ENCODE measurements at places on chromosomes 4 and X.

- no peak for DNase-seq
These were observed 20.4 kb downstream of the MAML3 start for GRCh38 chr4:140133576-140133975.

DNA sequence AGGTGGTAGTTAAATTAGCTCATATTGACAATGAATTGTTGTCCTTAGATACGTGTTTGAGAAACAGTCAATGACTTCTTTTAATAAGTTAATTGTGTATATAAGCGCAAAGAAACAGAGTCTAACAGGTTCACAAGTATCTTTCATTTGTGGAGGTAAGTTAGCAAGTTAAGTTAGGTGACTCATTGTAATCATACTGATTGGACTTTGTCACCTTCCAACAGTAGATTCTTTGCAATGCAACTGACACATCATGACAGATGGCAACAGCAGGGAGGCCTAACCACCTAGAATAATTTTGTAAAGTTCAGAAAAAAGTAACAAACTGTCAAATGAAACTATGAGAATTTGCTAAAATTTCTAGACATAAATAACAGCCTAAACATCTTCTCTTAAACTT, 207.6 kb upstream of the PITX2 start:
- DNase-seq: no peak

- DNase-seq: peak; percentile 25
These were observed 25.8 kb downstream of the ZNF630 start for GRCh38 chrX:48045410-48046311.

- no peak for DNase-seq
These were observed 116.4 kb upstream of the IGSF1 start for GRCh38 chrX:131405497-131405896.

GRCh38 chr4:1695913-1696312, 11.8 kb upstream of the FAM53A start:
- no peak for DNase-seq

- no peak for DNase-seq
These were observed at the start of gene COL25A1 for GRCh38 chr4:109302361-109303139. Gene COL25A1, minus strand, starts transcription at chr4:109302658.

GRCh38 chr4:30716681-30717207, 3.4 kb upstream of the PCDH7 start:
- DNase-seq: no peak

- DNase-seq: no peak
These were observed 64.5 kb downstream of the CPE start for GRCh38 chr4:165443276-165443675.

DNA sequence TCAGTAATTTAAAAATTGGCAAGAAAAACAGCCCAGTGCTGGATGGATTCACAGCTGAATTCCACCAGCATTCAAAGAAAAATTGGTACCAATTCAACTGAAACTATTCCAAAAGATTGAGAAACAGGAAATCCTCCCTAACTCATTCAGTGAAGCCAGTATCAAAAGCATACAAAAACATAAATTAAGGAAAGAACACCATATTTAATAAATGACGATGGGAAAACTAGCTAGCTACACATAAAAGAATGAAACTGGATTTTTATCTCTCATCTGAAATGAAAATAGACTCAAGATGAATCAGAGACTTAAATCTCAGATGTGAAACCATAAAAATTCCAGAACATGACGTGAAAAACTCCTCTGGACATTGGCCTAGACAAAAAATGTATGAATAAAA, 516.8 kb upstream of the SPANXN1 start:
- DNase-seq: no peak

DNA sequence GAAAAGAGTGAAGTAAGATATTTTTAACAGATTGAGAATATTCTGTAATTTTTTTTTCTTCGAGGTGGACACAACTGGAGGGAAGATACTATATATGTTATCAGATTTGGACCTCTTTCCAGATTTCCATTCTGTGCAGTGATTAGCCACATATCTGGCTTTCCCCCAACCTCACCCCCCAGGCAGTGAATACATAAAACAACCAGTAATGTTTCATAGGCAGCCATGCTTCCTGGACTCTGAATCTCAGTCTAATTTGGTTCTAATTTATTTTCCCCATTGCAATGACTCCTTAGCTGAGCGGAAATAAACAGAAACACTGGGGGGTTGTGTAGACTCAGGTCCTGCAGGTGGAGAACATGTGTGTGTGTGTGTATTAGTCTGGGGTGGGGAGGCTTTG, 226.5 kb downstream of the FBXW7 start:
- DNase-seq: no peak
